C1 segment of cervical spinal cord (tissue), 14 donors: ENCODE measurements at places on chromosomes 16 and 17.

- DNase-seq, result no peak
Observed at GRCh38 chr17:15255713-15256454, 9.2 kb downstream of the PMP22 start.

GRCh38 chr16:63830061-63830460 is 1291.8 kb downstream of the CDH11 start:
- no peak for DNase-seq

GRCh38 chr17:73121506-73121905 is 29.0 kb upstream of the SLC39A11 start:
- DNase-seq, result no peak

- DNase-seq, result no peak
Observed at GRCh38 chr17:28567604-28568003, 3.7 kb downstream of the PIGS start.

- DNase-seq, result no peak
Observed at GRCh38 chr16:48627148-48627547, 17.2 kb upstream of the N4BP1 start.

DNA sequence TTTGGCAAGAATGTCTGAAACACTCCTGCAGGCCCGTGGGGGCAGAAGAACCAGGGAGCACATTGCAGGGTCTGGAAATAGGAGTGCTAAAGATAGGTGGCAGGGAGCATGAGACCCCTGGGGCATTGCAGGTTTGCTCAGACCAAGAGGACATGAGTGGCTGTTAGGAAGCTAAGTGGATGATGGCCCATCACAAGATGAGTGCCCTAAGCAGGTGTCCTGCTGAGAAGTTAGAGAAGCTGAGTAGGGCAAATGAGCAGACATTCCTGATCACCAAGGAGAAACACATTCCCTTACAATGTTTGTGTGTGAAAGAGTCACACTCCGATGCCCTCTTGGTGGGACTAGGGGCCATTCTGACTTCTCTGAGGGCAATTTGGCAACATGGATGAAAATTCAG is 9.9 kb downstream of the MLYCD start:
- no peak for DNase-seq

GRCh38 chr17:58247511-58248363 is 9.4 kb downstream of the LPO start:
- no peak for DNase-seq

DNA sequence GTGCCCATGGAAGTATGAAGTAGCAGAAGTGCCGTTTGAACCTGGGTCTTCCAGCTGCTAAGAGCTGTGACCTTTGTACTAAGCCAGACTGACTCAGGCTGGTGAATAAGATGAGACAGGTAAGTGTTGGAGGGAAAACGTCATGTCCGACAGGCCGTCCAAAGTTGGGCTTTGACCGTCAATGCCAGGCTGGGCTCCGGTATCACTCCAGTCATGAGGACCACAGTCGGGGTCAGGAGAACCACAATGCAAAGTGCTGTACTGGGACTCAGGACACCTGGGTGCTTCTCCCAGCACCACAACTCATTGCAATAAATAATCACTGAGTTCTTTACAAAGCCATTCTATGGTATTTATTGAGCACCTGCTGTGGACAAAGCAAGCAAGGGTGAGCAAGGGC is 268.6 kb downstream of the HAPSTR1 start:
- DNase-seq, result no peak

DNA sequence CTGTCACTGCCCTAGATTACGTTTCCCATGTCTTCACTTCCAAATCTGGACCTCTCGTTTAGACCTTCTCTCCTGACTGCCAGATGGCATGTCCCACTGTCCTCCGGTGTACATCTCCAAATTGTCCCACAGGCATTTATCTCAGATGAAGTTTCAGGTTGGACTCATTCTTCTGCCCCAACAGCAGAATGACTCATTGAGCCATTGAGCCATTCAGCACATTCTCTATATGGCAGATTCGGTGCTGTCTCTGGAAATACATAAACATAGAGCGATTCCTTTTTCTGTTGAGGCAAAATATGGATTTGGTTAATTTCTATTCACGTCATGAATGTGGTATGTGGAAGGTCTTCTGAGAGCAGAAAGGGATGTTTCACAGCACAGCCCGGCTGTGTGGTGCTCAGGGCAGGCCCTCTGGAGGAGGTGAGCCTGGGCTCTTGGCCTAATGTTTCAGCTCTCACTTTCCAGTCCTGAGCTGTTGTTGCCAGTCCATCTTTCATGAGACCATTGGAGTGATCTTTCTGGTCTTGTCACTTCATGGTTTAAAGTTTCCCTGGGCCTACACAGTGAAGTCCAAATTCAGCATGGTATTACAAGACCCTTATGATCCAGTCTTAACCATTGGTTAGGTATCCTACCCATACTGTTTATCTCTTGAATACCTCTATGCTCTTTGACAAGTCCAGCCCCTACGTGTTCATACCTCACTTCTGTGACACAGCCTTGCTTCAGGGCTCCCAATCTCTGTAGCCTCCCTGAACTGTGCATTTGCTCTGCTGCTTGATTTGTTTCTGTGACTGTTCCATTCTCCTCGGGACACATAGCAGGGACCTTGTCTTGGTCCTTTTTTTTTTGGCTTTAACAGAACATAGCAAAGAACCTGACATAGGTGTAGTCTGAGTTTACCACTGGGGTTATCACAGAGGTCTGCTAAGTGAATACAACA is 15.9 kb downstream of the HAPSTR1 start:
- no peak for DNase-seq

GRCh38 chr16:49852279-49852678 is 3.6 kb downstream of the ZNF423 start:
- no peak for DNase-seq

DNA sequence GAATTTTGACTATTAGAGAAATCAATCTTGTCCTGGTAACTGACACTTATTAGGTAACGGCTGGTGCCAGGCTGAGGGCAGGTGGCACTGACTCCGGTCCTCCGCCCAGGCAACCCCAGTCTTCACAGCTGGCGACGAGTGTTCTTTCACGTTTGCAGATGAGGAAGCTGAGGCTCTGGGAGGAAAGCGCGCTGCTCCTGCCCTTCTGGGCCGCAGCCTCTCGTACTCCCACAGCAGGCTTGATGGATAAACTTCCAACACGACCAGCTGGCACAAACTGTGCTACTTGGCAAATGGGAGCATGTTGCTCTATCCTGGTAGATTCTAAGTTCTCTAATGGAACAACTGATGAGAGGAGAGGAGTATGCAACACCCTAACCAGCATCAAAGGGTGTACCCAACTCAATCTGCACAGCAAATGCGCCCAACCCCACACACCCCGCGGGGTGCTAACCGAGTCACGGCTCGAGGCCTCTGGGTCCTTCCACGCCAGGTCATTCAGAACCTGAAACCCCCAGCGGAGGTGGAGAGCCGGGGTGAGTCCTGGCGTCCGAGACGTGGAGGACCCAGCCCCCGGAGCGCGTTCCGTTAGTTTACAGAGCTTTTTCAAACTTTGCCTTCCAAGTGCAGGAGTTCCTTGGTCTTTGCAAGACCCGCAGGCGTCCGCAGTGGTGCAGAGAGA is 477 bp upstream of the SLC47A1 start:
- no peak for DNase-seq

GRCh38 chr17:45320931-45321461 is 4.2 kb upstream of the MAP3K14 start:
- DNase-seq, result no peak

DNA sequence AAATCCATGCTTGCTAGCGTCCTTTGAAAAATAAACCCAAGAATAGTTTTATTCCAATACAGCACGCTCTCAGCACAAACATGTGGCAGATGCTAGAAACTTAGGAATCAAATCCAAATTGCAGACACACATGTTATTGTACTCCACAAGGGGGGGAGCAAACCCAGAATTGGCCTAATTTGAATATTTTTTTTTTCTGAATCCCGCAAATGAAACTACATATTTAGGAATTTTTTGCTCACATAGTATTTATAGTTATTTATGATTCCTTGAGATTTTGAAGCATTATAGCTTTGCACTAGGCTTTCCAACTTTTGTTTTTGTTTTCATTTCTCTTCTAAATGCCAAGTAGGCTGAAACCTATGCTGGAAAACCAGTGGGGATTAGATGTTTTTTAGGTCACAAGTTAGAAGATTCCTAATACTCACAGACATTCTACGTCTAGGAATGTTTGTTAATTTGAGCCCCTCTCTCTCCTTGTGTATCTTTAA is 59.3 kb upstream of the CDH11 start:
- no peak for DNase-seq

- DNase-seq, result no peak
Observed at GRCh38 chr17:76716146-76716838, 5.5 kb upstream of the MXRA7 start.

GRCh38 chr17:43877451-43878155 is 29.7 kb downstream of the MPP2 start:
- DNase-seq, result no peak

- DNase-seq, result no peak
Observed at GRCh38 chr16:72715267-72715666, 332.7 kb downstream of the ZFHX3 start.

DNA sequence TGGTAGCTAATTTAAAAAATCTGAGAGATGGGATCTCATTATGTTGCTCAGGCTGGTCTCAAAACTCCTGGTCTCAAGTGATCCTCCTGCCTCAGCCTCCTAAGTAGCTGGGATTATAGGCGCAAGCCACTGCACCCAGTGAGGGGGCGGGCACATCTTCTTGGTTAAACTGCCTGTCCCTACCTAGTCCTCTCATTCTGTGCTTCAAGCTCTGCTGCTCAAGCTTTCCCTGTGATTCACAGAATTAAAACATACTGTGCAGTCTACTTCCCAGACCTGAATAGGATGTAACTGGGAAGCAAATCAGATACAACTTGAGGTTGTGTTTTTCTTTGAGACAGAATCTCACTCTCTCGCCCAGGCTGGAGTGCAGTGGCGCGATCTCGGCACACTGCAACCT is 2.3 kb downstream of the MRPL38 start:
- DNase-seq, result no peak

DNA sequence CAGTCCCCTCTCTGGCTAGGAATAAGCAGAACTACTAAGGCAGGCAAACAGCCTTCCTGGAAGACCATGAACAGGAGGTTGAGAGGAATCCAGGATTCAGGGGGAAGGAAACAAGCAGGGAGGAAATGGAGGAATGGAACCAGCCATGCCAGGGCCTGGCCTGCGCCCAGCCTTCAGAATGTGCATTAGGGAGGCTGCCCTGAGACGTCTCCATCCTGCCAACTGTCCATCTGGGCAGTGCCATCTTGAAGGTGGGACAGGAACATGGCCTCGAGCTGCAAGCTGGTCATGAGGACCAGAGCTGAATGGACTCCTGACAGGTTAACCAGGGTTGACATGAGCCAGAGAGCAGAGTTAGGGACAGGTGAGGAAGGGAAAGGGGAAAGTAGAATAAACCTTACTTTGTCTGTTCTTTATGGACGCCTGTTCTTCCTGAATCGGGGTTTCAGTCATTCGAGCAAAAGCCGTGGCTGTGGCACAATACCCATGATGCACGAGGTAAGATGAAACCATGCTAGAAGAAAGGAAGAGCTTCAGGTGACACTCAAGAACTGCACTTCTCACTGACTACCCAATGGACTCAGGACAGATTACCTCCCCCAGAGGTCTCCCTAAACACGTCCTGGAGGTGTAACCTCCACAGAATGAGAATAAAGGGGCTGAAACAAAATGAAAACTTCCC is 12.1 kb upstream of the GFOD2 start:
- no peak for DNase-seq

DNA sequence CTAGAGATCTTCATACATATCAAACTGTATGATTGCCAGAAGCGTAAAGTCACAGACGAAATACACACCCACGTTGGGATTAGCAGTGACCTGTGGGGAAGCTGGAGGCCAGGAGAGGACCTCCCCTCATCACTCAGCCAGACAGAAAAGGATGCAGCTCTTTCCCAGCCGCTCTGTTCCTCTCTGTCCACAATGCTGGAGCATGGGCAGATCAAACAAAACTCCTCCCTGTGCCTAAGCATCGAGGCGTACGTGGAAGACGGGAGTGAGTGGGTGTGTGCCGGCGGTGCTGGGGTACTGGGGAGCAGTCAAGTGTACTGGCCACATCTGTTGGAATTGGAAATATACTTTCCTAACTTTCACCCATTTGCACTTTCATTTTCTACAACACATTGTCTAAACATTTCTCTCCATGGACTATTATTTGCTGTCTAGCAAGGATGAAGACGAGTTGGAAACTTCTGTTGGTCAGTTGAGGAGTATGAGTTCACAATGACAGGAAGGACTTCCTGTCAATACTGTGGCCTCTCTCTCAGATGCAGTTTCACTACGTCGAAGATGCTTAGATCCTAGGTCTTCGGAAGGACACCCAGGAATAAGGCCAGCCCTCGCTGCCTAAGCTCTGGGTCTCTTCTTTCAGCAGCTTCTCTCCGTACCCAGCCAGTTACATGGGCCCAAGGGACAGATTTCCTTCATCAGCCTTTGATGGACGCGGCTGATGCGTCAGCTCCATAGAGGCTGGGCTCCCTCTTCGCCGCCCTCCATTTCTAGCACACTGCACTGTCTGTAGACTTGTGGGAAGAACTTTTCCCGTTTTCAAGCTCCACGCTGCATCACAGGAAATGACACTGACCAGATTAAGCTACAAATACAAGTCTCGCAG is 30.6 kb upstream of the ENDOV start:
- no peak for DNase-seq

DNA sequence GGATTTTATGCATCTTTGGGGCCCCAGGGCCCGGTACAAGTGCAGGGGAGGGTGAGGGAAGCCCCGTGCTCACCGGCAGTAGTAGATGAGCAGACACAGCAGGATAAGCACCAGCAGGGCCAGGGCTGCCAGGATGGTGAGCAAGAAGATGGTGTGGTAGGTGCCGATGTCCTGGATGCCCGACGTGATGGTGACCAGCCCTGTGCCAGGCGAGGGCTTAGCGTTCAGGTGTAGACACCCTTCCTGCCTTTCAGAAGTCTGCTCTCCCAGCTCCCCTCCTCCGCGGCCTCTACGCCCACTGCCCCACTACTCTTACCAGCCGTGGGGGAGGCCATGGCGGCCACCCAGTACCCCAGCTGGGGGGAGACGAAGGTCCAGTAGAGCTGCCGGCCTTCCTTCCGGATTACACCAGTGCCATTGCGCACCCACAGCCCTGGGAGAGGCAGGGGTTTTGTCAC is 8.0 kb downstream of the FAM171A2 start:
- no peak for DNase-seq

DNA sequence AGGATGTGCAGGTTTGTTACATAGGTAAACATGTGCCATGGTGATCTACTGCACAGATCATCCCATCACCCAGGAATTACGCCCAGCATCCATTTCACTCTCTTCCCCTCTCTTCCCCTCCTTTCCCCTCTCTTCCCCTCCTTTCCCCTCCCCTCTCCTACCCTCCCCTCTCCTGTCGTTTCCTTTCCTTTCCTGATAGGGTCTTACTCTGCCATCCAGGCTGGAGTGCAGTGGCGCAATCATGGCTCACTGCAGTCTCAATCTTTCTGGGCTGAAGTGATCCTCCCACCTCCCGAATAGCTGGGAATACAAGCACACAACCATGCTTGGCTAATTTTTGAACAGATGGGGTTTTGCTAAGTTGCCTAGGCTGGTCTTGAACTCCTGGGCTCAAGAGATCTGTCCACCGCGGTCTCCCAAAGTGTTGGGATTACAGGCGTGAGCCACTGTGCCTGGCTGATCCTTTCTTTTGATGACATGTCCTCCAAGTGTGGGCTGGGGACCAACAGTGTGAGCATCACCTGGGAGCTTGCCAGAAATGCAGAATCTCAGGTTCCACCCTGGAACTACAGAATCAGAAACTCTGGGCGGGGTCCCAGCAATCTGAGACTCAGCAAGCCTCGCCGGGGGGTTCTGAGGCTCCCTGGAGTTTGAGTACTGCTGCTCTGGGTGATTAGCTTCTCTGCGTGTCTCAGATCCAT is 10.8 kb downstream of the ATP2C2 start:
- no peak for DNase-seq
